RWPE2 (cell line): ENCODE measurements at places on chromosomes 7 and 10.
A peak's percentile ranks its signal among the peaks of the same experiment; 100 is the strongest.

GRCh38 chr10:117668327-117669008 lies 125.9 kb downstream of the EMX2 start:
- no peak for DNase-seq

DNA sequence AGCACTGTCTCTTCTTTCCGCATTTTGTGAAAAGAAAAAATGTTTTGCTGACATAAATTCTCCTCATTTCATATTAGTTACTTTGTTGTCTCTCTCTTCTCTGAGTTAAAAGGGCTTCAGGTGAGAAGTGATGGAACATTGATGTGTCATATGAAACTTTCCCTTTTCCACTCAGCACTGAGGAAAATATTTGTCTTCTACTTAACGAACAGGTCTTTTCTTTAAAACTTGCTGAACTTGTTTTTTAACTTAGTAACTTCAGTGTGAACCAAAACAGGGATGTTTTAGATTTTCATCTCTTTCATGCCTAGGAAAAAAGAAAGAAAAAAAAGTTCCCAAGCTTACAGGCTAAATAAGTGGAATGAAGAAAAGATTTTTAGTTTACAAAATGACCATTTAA lies 19.0 kb upstream of the TSPAN12 start:
- no peak for DNase-seq

- DNase-seq: no peak
Observed at GRCh38 chr7:97630116-97630515, 101.8 kb upstream of the TAC1 start.

- no peak for DNase-seq
Observed at GRCh38 chr10:32318476-32318896, 28.5 kb downstream of the EPC1 start.

GRCh38 chr10:126909147-126909546 lies 3.9 kb downstream of the DOCK1 start:
- DNase-seq: no peak

DNA sequence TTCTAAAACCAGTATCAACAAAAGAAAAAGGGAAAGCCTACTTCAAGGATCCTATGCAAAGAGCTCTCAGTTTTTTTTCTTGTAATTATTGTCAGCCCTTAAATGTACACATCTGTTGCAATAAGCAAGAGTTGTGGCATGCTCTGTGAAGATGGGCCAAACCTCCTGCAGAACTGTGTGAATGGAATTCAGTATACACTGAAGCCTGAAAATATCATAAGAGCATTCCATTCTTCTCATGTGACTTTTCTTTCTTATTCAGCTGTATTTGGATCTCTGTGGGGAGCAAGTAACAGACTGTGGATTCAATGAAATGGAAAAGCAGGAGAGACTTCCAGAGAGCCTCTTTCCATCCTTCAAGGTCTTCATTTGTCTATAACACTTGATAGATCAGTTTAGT lies 130.7 kb downstream of the SAMD9 start:
- no peak for DNase-seq

DNA sequence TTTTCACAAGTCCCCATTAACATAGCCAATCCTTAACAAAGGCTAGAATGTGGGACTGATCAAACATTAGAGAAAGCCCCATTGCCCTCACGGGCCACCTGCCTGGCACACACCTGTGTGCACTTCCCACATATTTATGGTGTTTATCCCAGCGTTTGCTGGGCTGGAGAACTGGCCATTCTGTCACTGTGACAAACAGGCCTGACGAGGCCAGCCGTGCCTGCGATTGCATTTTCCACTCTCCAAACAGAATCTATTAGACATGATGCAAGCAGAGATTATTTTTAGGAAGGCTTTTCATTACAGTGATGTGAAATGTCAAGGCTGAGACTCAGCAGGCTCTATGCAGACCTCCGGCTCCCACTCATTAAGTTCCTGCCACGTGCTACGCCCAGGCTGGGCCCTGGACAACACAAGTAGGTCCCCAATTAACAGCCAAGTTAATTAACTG lies 20.4 kb downstream of the PTPRN2 start:
- DNase-seq: no peak

- no peak for DNase-seq
Observed at GRCh38 chr10:96457341-96457740, 56.4 kb downstream of the TLL2 start.

DNA sequence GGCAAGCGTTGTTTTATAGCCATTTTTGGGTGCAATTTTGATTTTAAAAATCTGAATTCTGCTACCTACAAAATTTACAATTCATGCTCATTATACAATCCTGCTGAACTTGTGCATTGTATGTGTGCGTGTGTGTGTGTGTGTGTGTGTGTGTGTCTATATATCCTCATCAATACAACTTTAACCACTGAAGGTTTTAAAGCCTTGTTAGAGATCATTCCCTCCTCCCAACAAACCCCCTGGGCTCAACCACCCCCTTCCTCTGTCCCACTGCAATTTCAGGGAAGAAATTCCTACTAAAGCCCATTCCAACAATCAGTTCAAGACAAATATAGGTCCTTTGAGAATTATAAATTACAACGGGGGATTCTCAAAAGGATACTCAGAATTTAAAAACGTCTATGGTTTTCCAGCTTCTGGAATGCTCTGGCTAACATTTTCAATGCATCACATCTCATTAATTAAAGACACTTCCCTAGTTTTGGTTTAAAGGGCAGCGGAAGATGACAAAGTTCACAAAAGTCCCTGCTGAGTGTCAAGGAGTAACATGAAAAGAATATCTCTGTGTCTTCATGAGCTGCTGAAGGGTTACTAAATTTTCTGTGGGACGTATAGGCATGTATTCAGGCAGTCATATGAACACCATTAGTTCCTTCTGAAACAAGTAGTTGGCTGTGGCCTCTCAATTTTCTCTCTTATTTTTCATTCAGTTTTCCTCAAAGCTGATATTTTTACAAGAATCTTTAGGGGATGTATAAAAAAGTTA lies 889 bp upstream of the SEMA3A start:
- no peak for DNase-seq

- no peak for DNase-seq
Observed at GRCh38 chr7:111089822-111090426, 1.0 kb upstream of the LRRN3 start.

DNA sequence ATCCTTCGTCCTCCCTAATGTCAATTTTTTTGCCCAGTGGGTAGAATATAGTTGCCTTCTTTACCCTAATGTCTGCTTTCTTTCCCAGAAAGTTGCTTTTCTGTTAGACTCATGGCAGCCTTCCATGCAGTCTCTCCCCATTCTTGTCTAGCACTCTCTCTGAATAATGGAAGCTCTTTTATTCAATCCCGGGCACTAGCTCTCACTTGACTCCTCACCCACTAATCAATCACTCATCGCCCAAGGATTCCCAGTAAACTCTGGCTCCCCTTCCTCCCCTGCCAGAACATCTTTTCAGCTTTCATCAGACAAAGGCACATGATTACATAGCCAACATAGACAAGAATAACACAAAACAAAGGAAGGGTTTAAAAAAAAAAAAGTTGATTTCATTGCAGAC lies 100.2 kb upstream of the RELN start:
- no peak for DNase-seq

- no peak for DNase-seq
Observed at GRCh38 chr7:79455173-79455790, 1.8 kb upstream of the MAGI2 start.

- no peak for DNase-seq
Observed at GRCh38 chr7:50589364-50589763, 24.2 kb upstream of the DDC start.

DNA sequence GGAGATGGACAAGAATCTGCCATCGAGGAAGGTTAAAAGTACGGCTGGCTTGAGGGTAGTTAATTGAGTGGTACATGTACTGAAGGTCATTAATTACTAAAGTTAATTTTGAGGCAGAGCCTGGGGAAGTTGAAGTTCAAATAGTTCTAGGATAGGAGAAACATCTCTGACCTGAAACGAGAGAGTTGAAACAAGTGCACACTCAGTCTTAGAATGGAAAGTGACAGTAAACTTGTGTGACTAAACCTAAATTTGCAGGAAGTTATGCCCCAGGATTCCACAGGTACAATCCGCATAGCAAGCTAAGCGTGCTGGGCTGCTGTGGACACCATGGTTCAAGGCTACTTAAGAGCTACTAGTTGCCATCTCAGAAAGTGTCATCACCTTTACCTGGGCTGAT lies 209.9 kb downstream of the CHCHD3 start:
- DNase-seq: no peak

GRCh38 chr7:151863386-151864079 lies 13.4 kb downstream of the PRKAG2 start:
- DNase-seq: no peak

DNA sequence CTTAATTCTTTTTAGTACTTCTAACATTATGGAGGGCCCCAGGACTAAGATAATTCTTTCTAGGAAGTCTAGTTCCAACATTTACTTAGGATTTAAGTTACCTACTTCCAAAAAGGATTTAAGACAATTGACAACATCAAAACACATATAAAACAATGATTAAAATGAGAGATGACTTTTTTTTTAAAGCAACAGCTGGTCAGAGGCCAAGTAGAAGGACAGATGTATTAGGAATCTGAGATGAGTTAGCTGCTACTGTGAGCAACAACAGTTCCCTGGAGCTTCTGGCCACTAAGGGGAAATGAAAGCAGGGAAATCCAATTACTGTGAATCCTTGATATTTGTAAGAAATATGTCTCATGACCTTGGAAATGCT lies 222.3 kb downstream of the PHTF2 start:
- no peak for DNase-seq

DNA sequence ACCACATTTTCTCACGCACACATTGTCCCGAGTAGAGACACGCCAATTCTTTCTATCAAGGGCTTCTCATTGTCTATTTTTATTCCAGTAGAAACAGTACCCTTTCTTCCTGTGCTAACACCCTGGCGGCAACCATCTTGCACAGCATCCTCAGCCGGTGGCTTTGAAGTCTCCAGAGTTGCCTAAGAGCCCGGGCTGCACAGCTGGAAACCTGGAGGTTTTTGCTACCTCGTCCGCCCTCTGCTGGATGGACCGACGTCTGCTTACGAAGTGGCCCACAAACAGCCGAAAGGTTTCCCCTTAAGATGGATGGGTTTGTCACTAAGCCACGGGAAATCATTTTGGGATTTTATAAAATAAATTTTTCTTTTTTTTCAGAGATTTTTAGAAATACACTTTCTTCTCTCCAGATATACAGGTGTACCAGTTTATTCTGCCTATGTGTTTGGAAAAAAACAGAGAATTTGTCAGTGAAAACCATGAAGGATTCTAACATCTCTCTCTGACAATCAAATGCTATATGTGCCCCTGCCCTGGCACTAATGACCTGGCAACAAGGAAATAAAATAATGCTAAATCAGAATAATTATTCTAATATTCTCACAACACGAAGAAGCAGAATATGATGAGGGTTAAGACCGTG lies 81.8 kb upstream of the FAM204A start:
- peak; percentile 79 for DNase-seq

- DNase-seq: no peak
Observed at GRCh38 chr10:49656845-49657493, 22.5 kb upstream of the C10orf53 start.

- no peak for DNase-seq
Observed at GRCh38 chr10:83724471-83725241, 414.7 kb upstream of the GHITM start.

GRCh38 chr10:47165711-47166404 lies 134.1 kb upstream of the GDF10 start:
- no peak for DNase-seq

DNA sequence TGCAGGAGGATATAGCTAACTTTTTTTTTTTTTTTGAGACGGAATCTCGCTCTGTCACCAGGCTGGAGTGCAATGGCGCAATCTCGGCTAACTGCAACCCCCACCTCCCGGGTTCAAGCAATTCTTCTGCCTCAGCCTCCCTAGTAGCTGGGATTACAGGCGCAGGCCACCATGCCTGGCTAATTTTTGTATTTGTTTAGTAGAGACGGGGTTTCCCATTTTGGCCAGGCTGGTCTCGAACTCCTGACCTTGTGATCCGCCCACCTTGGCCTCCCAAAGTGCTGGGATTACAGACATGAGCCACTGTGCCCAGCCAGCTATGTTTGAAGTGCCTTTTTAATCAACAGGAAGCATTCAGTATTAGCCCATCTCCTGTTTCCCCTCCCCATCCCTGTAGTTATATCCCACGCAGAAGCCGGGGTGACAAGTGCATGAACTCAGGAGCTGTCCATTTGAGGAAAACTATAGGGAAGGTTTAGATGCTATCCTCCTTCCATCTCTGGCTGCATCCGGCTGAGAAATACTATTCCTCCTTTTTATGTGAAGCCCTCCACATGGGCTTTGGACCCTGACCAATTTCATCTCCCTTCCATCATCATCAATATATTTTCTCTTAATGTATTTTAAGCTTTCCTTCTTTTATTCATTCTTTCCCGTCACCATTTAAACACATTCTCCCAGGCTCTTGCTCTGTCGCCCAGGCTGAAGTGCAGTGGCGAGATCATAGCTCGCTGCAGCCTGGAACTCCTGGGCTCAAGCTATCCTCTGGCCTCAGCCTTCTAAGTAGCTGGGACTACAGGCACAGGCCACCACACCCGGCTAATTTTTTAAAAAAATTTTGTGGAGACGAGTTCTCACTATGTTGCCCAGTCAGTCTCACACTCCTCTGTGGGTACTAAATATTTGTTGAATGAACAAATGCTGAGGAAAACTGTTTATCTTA lies 1.3 kb upstream of the POT1 start:
- DNase-seq: no peak

GRCh38 chr7:157485361-157485831 lies 148.6 kb downstream of the DNAJB6 start:
- no peak for DNase-seq

DNA sequence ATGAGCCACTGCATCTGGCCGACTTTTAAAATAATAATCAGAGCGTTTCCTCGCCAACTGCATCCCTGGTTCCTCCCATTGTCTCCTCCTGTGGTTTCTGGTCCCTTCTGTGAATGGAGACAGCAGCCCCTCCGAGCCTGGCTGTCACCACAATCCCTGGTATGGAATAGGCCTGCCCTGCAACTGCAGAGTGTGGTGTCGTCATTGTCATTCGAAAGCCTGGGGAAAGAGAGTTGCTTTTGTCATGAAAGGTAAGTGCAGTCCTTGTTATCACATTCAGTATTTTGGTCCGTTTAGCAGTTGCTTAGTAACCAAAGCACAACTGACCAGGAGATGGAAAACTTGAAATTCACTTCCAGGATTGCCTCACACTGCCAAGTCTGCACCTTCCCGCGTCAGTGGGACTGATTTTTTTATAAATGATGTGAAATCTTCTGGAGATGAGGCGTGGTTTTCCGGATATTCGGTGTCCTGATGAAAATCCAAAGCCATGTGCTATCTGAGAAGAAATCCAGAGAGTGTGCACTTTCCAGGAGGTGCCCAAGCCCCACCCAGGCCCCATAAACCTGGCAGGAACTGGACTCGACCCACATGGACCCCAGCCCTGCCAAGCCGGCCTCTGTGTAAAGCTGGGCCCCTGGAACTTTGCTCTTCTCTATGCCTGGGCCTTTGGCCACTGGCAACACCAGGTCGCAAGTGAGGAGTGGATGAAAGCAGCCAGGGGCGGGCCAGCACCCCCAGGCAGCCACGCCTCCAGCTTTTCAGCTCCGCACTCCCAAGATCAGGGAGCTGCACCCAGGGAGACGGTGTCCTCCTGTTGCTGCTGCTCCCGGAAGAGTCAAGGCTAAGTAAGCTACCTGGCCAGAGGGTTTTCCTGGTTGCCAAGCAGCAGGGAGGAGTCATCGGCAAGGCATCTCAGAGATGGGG lies 133.7 kb upstream of the SH2B2 start:
- peak; percentile 97 for DNase-seq
